ENCODE measurements at places on chromosomes 4 and X. TPM values are rescaled to one million over a fixed set of nuclear protein-coding genes. Genes with fewer than 3 reads are reported as not detected.
A peak's percentile ranks its signal among the peaks of the same experiment; 100 is the strongest.

FIP1L1 gene
- total RNA-seq: 47.4 TPM

GRCh38 chrX:133892337-133892736 is 93.1 kb downstream of the GPC3 start:
- no peak for DNase-seq

GRCh38 chrX:79259073-79259689 is 108.0 kb downstream of the ITM2A start:
- no peak for DNase-seq

GRCh38 chr4:25088093-25088952 is 57.6 kb upstream of the LGI2 start:
- no peak for DNase-seq

DNA sequence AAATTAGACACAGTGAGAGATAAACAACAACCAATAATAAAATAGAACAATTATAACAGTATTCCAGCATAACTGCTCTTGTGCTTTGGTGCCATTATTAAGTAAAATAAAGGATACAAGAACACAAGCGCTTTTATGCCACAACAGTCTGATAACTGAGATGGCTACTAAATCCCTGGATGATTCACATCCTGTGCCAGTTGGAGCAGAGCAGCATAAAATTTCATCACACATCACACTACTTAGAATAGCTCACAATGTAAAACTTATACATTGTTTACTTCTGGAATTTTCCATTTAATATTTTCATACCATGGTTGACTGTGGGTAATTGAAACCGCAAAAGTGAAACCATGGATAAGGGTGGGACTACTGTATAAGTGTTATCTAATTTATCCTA is 399.9 kb upstream of the CNKSR2 start:
- DNase-seq: peak; percentile 3

SLC30A9 gene
- 51.8 TPM for total RNA-seq

DNA sequence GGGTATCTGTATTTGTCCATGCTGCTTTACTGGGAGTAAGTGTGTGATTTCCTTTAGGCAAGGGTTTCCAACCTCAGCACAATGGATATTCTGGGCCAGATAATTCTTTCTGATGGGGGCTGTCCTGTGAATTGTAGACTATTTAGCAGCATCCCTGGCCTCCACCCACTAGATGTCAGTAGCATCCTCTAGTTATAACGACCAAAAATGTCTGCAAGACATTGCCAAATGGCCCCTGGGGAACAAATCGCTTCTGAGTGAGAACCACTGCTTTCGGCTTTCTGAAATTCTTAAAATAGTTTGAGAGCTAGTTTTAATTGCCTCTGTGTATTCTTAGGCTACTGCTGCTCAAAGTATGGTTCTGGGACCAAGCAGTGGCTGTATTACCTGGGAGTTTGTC is 81.2 kb upstream of the GPM6B start:
- DNase-seq: peak; percentile 28
